ENCODE measurements at places on chromosomes 4 and X. TPM values are rescaled to one million over a fixed set of nuclear protein-coding genes. Genes with fewer than 3 reads are reported as not detected.

GRCh38 chr4:26484516-26484915 is 5.8 kb downstream of the CCKAR start:
- H3K27ac ChIP-seq: no peak overlapping the region
- H3K4me3 ChIP-seq: no peak overlapping the region
- H3K27me3 ChIP-seq: peaks cover 12% of the 10 kb centered on the region
- H3K36me3 ChIP-seq: no peaks in the 10 kb centered on the region

DNA sequence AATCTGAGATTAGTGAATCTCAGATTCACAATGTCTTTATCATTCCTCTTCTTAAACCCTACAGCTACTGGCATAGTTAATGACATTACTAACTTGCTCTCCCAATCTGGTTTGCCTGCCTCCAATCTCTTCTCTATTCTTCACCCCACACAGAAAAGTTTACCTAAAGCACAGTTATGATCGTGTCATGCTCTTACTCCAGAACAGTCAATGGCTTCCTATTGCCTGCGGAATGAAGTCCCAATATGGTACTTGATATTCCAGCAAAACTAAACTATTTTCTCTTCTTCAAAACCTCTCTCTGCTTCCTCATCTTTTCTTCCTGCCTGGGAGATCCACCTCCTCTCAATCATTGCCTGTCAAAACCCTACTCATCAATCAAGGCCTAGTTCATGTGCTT is 3.4 kb upstream of the PRPS1 start:
- peaks cover 6% of the 10 kb centered on the region for H3K4me1 ChIP-seq
- H3K27ac ChIP-seq: no peak overlapping the region
- DNase-seq: no peak
- no peak overlapping the region for H3K4me3 ChIP-seq
- no peaks in the 10 kb centered on the region for H3K27me3 ChIP-seq
- H3K36me3 ChIP-seq: no peaks in the 10 kb centered on the region

DNA sequence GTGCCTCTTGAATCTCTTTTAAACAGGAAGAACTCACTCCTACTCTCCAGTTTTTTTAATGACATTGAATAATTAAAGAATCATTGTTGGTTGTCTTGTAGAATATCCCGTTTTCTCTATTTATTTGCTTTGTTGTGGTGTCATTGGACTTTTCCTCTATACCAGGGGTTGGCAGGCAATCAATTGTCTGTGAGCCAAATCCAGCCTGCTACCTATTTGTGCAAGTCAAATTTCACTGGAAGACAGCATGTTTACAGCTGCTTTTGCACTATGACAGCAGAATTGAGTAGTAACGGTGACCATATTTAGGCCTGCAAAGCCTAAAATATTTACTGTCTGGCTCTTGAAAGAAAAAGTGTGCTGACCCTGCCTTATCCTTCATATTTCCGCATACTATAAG is 34.8 kb downstream of the POLA1 start:
- no peak overlapping the region for H3K4me3 ChIP-seq
- H3K27me3 ChIP-seq: no peaks in the 10 kb centered on the region
- H3K27ac ChIP-seq: no peak overlapping the region
- H3K36me3 ChIP-seq: peaks cover 43% of the 10 kb centered on the region
- no peak for DNase-seq

DNA sequence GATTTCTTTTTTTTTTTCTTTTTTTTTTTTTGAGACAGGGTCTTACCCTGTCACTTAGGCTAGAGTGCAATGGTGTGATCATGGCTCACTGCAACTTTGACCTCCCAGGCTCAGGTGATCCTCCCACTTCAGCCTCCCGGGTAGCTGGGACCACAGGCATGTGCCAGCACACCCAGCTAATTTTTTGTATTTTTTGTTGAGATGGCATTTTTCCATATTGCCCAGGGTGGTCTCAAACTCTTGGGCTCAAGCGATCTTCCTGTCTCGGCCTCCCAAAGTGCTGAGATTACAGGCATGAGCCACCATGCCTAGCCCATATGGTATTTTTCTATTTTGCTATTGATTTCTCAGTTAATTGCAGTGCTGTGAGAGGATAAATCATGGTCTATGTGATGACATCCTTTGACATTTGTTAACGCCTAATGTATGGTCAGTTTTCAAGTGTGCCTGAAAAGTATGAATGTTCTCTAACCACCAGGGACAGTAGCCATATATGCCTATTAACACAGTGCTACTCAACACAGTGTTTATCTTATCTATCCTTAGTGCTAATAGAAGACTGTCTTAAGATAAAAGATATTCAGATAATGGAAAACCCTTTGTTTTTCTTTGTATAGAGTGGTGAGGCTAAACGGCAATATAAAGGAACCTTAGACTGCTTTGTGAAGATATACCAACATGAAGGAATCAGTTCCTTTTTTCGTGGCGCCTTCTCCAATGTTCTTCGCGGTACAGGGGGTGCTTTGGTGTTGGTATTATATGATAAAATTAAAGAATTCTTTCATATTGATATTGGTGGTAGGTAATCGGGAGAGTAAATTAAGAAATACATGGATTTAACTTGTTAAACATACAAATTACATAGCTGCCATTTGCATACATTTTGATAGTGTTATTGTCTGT is 9.1 kb upstream of the HSPA4L start:
- no peak for DNase-seq
- peaks cover 36% of the 10 kb centered on the region for H3K27me3 ChIP-seq
- H3K27ac ChIP-seq: no peak overlapping the region
- no peaks in the 10 kb centered on the region for H3K4me1 ChIP-seq
- H3K4me3 ChIP-seq: no peak overlapping the region

DNA sequence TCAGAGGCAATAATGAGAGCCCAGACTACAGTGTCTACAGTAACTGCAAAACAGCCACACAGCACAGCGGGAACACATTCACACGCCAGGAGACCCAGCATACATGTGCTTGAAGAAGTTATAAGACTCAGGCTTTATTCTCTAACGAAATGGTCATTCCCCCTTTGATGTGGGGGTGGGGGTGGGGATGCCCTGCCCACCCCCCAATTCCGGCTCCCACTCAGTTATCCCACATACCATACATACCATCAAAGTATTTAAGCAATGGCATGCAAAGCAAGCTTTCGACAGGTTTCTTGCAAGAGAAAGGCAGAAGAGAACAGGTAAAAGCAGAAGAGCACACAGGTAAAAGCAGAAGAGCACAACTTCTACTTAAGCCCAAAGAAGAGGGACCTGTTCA is 3.6 kb downstream of the MECP2 start:
- peak overlapping the region; percentile 58 for H3K27ac ChIP-seq
- H3K27me3 ChIP-seq: no peaks in the 10 kb centered on the region
- peaks cover 22% of the 10 kb centered on the region for H3K36me3 ChIP-seq
- peaks cover 50% of the 10 kb centered on the region for H3K4me1 ChIP-seq
- DNase-seq: no peak

- DNase-seq: no peak
- no peak overlapping the region for H3K4me3 ChIP-seq
- peaks cover 4% of the 10 kb centered on the region for H3K27me3 ChIP-seq
- H3K36me3 ChIP-seq: no peaks in the 10 kb centered on the region
Observed at GRCh38 chr4:16909281-16909680, 10.8 kb upstream of the LDB2 start.

- no peak for DNase-seq
- H3K27ac ChIP-seq: no peak overlapping the region
- peaks cover 10% of the 10 kb centered on the region for H3K27me3 ChIP-seq
- H3K4me1 ChIP-seq: no peaks in the 10 kb centered on the region
Observed at GRCh38 chrX:153513265-153513664, 4.2 kb upstream of the ATP2B3 start.

DNA sequence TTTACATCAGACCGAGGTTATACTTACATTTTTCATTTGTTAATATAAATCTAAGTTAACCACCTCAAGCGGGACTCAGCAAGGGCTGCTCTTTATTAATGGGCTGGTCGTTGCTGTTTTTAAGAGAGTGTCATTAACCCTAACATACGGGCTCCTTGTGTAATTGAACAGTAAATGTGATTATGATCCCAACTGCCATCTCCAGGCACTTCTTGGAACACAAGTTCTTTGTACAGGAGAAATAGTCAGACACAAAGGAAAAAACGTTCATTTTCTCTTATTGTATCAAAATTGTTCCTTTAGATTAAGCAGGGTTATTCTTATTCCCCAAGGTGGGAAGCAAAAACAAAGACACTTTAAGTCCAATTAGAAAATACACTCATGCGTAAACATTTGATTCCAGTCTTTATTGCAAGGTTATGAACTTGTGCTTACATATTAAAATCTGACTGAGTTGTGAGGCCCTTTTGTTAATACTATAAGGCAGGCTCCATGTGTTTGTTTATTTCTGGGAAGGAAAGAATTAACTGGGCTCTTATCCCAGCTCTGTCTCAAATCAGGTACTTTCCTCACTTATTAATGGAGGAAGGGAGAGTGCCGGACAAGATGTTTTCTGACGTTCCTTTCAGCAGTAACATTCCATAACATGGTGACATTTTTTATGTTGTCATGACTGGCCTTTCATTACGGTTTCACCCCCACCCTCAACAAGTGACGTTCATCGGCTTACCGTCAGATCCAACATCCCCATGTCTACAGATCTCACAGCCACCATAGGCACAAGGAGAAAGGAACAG is 95.9 kb downstream of the RASL11B start:
- no peak for DNase-seq
- H3K4me1 ChIP-seq: no peaks in the 10 kb centered on the region
- no peaks in the 10 kb centered on the region for H3K27me3 ChIP-seq
- no peak overlapping the region for H3K4me3 ChIP-seq

DNA sequence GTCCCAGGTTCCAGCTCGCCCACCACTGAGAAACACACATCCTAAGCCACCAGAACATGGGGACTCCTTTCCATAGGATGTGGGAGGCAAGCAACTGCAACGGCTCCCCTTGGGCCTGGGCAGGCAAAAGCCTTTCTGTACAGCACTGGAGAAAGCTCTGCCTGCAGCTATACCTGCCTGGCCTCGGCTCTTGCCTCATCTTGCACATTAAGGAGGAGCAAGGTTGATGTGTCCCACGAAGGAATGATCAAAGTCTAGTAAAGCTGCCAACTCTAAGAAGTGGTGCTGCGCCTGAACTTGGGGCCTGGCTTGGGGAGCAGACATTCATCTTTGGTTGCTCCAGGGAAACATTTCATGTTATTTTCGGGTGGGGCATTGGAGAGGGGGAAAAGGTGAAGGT is 19.6 kb downstream of the CCNG2 start:
- H3K36me3 ChIP-seq: no peaks in the 10 kb centered on the region
- H3K4me1 ChIP-seq: no peaks in the 10 kb centered on the region
- peaks cover 24% of the 10 kb centered on the region for H3K27me3 ChIP-seq
- no peak overlapping the region for H3K4me3 ChIP-seq
- DNase-seq: no peak

GRCh38 chrX:71291381-71291780 is 7.9 kb downstream of the NONO start:
- no peaks in the 10 kb centered on the region for H3K27me3 ChIP-seq
- peaks cover 37% of the 10 kb centered on the region for H3K36me3 ChIP-seq
- no peak for DNase-seq
- H3K27ac ChIP-seq: peak overlapping the region; percentile 65

GRCh38 chrX:38505583-38505982 is 55.8 kb upstream of the TSPAN7 start:
- H3K27me3 ChIP-seq: peaks cover 5% of the 10 kb centered on the region
- no peaks in the 10 kb centered on the region for H3K36me3 ChIP-seq
- no peak overlapping the region for H3K27ac ChIP-seq
- DNase-seq: no peak

DNA sequence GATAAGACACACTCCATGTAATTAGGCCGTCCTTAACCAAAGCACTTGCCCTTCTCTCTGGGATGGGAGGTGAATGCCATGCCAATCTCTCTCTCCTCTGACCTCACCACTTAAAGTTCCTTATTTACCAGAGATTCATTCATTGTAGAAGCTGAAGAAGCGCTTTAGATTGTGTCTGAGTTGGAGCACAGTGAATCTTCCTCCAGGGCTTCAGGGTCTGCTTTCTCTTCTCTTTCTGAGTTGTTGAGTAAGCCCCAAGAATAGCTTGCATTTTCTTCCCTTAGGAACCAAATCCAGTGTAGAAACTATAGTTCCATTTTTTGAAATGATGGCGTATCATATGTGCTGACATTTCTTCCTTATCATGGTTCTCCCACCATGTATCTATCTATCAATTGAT is 104.5 kb upstream of the MAML3 start:
- peaks cover 13% of the 10 kb centered on the region for H3K4me1 ChIP-seq
- H3K36me3 ChIP-seq: no peaks in the 10 kb centered on the region
- DNase-seq: no peak
- H3K4me3 ChIP-seq: no peak overlapping the region
- peaks cover 49% of the 10 kb centered on the region for H3K27me3 ChIP-seq

GRCh38 chr4:186081202-186081807 is 12.3 kb downstream of the TLR3 start:
- no peak for DNase-seq
- no peak overlapping the region for H3K27ac ChIP-seq
- H3K4me1 ChIP-seq: no peaks in the 10 kb centered on the region
- no peaks in the 10 kb centered on the region for H3K36me3 ChIP-seq

DNA sequence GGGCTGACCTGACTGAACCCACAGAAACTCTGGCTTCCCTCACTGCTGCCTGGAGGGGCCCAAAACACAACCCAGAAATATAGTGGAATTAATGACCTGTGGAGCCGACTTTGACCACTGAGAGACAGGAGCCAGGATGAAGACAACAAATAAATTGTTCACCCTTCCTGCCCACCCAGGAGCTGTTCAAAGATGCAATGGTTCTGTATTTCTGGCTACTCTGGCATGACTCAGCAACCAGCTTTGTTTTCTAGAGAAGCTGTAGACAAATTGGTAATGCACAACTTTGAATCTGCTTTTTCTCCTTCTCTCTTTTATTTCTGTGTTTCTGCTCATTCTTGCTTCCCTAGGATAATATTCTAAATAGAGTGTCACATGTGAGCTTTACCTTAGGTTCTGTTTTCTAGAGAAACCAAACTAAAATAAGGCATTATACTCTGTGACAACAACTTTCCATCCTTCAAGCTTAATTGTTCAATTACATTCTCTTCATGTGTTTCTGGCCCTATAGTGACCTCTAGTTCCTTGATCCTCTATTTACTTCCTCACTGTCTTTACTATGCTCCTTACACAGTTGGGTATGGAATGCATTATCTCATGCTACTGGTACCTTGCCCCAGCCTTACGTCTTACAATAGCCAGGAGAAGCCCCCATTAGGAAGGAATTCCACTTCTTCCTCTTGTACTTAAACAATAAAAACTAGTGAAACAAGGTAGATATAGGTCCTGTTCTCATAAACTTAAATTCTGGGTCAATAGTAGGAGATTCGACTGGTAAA is 6.5 kb upstream of the PRKG2 start:
- peaks cover 13% of the 10 kb centered on the region for H3K27me3 ChIP-seq
- no peak overlapping the region for H3K27ac ChIP-seq
- no peak overlapping the region for H3K4me3 ChIP-seq
- H3K4me1 ChIP-seq: no peaks in the 10 kb centered on the region

DNA sequence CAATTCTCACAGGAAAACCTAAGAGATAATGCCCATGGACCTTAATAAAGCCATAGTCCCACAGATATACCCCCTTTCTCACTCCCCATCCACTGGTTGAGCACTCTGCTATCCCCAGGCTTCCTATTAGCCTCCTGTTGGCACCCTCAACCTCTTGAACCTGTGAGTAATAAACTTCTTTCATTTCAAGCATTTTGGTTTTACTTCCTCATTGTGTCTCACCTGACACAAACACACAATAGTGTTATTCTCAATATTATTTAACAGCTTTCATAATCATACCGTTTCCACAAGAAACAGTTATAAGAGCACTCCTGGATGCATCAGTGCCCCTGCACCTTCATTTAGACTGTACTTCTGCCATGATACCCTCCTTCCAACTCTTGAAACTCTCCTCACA is 56.8 kb downstream of the TRPC5 start:
- no peaks in the 10 kb centered on the region for H3K4me1 ChIP-seq
- H3K27me3 ChIP-seq: no peaks in the 10 kb centered on the region
- H3K27ac ChIP-seq: no peak overlapping the region
- no peaks in the 10 kb centered on the region for H3K36me3 ChIP-seq

The ADH4 gene
- not detected for total RNA-seq

The NHSL2 gene
- total RNA-seq: 0.07 TPM

The IQCM gene
- not detected for total RNA-seq

The CLTRN gene
- 0.33 TPM for total RNA-seq

The P2RY4 gene
- total RNA-seq: 0.21 TPM
